ENCODE measurements at places on chromosomes 1 and 21. TPM values are rescaled to one million over a fixed set of nuclear protein-coding genes. Genes with fewer than 3 reads are reported as not detected.

- H3K27ac ChIP-seq: no peak overlapping the region
- H3K27me3 ChIP-seq: no peaks in the 10 kb centered on the region
Observed at GRCh38 chr1:197519741-197520334, 251.8 kb downstream of the CRB1 start.

GRCh38 chr1:234997896-234998741 lies 130.5 kb downstream of the TOMM20 start:
- H3K27ac ChIP-seq: peak overlapping the region; percentile 91
- H3K36me3 ChIP-seq: no peaks in the 10 kb centered on the region
- peak; percentile 78 for DNase-seq
- H3K27me3 ChIP-seq: no peaks in the 10 kb centered on the region

GRCh38 chr21:42818328-42818749 lies 61.0 kb downstream of the WDR4 start:
- no peak overlapping the region for H3K27ac ChIP-seq
- no peak overlapping the region for H3K4me3 ChIP-seq
- peak; percentile 84 for DNase-seq
- peaks cover 10% of the 10 kb centered on the region for H3K27me3 ChIP-seq
- no peaks in the 10 kb centered on the region for H3K4me1 ChIP-seq
- no peaks in the 10 kb centered on the region for H3K36me3 ChIP-seq

GRCh38 chr1:24289937-24290595 lies 29.1 kb upstream of the GRHL3 start:
- H3K36me3 ChIP-seq: no peaks in the 10 kb centered on the region
- H3K4me3 ChIP-seq: no peak overlapping the region
- no peaks in the 10 kb centered on the region for H3K4me1 ChIP-seq

- H3K27ac ChIP-seq: peak overlapping the region; percentile 21
- no peak overlapping the region for H3K4me3 ChIP-seq
- no peaks in the 10 kb centered on the region for H3K36me3 ChIP-seq
Observed at GRCh38 chr1:230170622-230171021, 103.6 kb downstream of the GALNT2 start.

PALMD gene
- 122 TPM for total RNA-seq

DNA sequence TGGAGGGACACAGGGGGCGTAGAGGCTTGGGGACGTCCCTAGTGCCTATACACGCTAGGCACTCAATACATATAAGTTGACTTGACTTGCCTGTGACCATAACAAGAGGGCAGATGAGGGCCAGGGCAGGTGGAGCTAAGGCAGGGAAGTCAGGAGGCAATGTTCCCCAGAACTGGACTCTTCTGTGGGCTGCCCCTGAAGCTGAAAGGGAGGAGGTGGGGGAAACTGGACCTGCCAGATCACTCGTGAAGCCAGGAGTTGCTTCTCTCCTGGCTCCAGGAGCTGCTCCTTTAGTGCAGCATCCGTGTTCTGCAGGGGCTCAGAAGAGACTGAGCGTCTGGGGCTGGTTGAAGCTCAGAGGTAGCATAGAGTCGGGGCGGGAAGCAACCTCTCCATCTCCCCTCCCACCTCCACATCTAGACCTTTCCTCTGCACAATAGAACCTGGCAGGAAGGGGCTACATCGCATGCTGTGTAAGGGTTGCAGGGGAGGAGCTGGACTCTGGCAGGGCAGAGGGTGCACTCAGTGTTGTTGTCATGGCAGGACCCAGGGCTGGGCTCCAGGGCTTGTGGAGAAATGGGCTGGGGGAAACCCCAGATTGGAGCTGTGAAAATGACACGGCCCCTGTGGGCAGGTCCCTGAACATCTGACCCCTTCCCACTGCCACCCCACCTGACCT lies 2.9 kb upstream of the SEMA4A start:
- H3K4me1 ChIP-seq: peaks cover 14% of the 10 kb centered on the region
- DNase-seq: no peak
- no peak overlapping the region for H3K4me3 ChIP-seq
- H3K27me3 ChIP-seq: no peaks in the 10 kb centered on the region

PLPPR5 gene
- not detected for total RNA-seq

GRCh38 chr1:112021263-112021662 lies 31.8 kb upstream of the KCND3 start:
- H3K4me1 ChIP-seq: no peaks in the 10 kb centered on the region
- H3K36me3 ChIP-seq: no peaks in the 10 kb centered on the region
- no peak for DNase-seq
- no peak overlapping the region for H3K27ac ChIP-seq
- no peaks in the 10 kb centered on the region for H3K27me3 ChIP-seq

DNA sequence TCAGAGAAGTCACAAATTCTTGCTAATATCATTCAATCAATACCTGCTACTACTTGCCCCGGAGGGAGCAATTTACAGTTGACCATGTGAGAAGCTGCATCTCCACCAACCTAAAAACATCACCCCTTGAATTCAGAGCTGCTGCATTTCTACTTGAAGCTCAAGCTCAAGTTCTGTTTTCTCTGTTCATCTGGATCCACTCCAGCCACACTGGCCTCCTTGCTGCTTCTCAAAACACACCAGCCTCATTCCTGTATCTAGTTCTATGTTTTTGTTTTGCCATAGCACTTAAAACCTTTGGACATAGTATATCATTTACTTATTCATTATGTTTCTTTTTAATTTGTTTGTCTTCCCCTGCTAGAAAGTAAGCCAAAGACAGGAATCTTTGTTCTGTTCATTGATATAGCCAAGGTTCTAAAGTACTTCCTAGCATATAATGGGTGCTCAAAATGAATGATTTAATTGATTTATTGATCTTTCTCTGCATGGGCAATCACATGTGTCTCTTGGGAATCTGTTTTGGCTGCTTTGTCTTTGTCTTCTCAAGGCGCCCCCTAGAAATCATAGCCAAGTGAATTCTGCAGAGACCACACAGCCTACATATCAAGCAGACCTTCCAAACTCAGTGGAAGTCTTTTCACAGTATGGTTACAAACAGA lies 23.6 kb downstream of the SYF2 start:
- no peaks in the 10 kb centered on the region for H3K4me1 ChIP-seq
- H3K4me3 ChIP-seq: no peak overlapping the region
- no peak for DNase-seq
- no peak overlapping the region for H3K27ac ChIP-seq
- no peaks in the 10 kb centered on the region for H3K36me3 ChIP-seq

- no peak for DNase-seq
- peak overlapping the region; percentile 66 for H3K27ac ChIP-seq
- peaks cover 9% of the 10 kb centered on the region for H3K4me1 ChIP-seq
- H3K36me3 ChIP-seq: no peaks in the 10 kb centered on the region
- no peak overlapping the region for H3K4me3 ChIP-seq
- H3K27me3 ChIP-seq: no peaks in the 10 kb centered on the region
Observed at GRCh38 chr1:59919746-59920145, 6.8 kb downstream of the CYP2J2 start.

Data from heart left ventricle (tissue), 16 donors.